ENCODE measurements at places on chromosomes 6 and 20. TPM values are rescaled to one million over a fixed set of nuclear protein-coding genes. Genes with fewer than 3 reads are reported as not detected.

- no peak for DNase-seq
These were observed 428.6 kb downstream of the HACE1 start for GRCh38 chr6:104431096-104431495.

Gene BANF2
- total RNA-seq: not detected

DNA sequence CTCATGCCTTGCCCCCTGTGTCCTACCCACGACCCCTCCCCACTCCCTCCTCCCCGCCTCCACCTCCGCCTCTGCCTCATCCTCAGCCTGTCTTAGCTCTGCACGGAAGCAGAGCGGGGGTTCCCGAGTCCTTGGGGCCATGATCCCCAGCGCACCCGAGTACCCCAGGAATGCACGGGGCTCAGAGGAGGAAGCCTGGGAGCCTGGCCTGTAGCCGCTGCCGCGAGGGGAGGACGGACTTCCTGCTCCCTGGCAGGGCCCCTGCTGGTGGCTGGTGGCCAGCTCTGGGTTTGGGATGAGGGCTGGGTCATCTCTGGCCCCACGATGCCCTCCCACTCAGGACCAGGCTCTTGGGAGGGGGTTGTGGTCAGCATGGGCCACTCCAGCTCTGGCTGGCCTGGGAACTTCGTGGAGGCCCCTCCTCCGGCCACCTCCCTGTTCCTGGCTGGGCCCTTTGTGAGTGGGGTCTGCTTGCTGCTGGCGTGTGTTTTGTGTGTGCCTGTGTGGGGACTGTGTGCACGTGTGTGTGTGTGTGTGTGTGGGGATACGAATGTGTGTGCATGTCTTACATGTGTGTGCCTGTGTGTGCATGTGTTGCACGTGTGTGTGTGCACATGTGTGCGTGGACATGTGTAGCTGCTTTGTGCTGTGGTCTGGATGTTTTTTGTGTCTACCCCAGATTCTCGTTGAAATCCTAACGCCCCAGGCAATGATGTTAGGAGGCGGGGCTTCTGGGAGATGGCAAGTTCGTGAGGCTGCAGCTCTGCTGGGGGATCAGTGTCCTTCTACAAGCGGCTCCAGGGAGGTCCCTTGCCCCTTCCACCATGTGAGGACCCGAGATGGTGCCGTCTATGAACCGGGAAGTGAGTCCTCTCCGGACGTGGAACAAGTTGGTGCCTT is 1.3 kb upstream of the RBBP8NL start:
- no peak for DNase-seq

DNA sequence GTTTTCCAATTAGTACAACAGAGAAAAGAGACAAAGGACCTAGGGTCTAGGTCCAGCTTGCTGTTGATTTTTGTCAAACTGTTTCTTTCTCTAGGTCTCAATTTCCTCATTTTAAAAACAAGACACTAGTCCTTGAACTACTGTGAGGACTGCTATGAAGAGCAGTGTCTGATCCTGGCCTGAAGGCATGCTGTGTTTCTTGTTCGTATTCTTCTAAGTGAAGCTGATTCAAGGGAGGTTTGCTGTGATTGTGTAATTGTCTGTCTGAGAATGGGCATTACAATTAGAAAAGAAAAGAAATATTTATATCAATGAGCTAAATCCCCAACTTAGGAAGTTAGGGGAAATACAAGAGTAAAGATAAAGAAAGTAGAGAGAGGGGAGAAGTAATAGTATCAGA is 228.2 kb upstream of the SUPT3H start:
- no peak for DNase-seq

Gene HRH3
- total RNA-seq: 1.7 TPM

GRCh38 chr6:144931172-144932035 is 646.3 kb downstream of the UTRN start:
- DNase-seq: peak; percentile 49

Gene ZNF311
- total RNA-seq: 2.0 TPM

Gene ENPP4
- 13.1 TPM for total RNA-seq

DNA sequence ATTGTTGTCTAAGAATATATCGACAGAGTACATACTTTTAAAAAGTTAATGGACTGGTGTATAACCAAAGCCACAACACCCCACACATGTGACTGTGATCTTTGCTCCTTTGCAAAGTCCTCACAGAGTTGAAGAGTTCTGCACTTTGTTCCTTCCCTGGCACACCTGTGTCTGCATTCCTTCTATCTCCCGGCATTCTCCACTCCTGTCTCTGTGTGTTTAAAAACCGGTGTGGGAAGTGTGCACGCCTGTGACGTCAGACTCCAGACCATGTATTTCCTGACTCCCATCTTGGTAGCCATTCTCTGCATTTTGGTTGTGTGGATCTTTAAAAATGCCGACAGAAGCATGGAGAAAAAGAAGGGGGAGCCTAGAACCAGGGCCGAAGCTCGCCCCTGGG is at the start of gene IYD:
IYD (plus strand) TSS at position 251 of the 400 bp plus-strand sequence; CDS start at position 271, 20 bp downstream.
- no peak for DNase-seq

Gene CNBD2
- 6.1 TPM for total RNA-seq

Data from neural progenitor cell (in vitro differentiated cells).